ENCODE measurements at places on chromosomes 3 and 15.

DNA sequence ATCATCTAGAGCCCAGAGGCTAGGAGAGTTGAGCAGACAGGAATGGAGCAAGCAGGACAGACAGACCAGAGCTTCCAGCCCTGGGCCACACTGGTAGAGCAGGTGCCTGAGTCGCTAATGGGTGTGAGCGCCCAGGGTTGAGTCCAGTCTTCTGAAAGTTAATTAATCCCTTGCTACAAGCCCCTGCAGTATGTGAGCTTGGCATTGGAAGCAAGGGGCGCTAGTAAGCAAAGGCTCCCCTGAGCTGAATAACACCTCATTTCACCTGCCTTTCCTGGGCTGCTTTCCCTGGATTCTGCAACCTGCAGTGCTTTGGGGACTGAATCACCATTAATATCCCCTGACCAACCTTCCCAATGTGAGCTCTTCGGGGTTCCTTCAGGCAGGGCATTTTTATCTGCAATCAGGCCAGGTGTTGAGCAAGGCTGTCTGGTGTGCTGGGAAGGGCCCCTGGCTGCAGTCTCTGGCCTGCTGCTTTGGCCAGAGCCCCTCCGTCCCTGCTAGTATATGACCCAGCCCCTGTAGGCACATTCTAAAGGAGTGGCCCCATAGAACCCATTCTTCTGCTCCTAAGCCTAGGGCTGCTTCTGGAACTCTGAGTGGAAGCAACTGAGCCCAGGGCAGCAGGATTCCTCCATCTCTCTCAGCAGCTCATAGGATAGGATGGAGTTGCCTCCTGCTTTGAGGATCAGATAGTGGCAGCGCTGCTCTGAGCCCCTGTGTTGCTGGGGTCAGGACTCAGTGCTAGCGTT is 45.1 kb upstream of the EPHB1 start:
- DNase-seq = no peak

- DNase-seq = no peak
Measured at GRCh38 chr3:60176614-60177013, 1074.6 kb downstream of the FHIT start.

DNA sequence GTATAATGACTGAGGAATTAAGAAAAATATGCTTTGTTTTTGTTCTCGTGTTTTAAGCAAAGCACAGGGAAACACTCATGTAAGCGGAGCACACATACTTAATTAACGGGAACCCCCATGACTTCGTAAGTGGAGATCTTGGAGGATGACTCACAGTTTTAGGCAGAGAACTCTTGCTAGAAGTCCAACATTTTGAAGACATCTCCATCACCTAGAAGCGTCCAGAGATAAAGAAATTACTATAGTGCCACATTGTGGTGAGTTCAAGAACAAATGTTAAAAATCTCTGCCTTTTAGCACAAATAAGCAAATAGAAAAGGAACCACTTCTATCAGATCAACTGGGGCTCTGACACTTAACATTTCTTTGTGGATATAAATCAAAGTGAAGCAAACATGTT is 194.1 kb upstream of the ARHGEF26 start:
- no peak for DNase-seq

DNA sequence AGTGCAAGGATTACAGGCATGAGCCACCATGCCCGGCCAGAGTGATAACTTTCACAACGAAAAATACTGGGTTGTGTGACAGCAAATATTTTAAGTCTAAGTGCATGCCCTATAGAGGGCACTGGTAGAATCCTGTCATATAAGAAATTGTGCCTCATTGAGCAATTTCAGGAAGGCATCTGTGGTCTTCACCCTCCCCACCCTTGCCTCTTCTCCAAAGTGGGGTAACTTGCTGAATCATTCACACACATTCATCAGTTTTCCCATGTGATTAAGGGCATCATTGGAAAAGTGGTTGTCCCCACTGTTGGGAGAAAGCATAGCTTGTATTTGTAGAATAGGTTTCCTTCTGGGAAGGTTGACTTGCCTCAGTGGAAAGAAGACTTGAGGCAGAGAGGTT is 9.2 kb downstream of the MITF start:
- DNase-seq = no peak

GRCh38 chr15:49692514-49693090 is 71.8 kb downstream of the DTWD1 start:
- no peak for DNase-seq

Data from activated CD4-positive, CD25-positive, alpha-beta regulatory T cell (primary cell).